ENCODE measurements at places on chromosomes 4 and X.

DNA sequence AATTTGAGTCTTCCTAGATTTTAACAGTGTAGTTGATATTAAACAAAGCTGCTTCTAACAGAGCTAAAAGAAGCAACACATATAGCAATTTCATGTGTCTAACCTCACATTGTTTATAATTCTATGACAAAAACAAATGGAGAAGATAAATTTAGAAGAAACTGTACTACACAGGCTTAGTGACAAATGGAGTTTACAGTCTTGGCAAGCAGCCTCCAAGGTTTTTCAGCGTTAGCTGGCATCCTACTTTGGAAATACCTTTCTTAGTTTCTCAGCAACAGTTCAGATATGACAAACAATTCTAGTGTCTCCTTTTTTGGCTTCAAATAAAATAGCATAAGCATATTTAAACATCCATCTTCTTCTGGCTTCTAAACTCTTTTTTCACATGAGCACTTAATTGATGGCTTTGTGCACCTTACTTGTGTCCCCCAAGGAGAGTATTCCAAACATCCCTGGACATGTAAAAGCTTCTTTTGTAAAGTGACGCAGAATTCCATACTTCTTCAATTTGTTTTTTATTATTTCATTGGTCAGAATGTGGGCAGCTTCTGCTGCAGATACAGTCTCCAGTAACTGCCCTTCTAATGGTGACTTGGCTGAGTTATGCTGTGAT, 249.8 kb downstream of the ANTXR2 start:
- DNase-seq = no peak

- DNase-seq = no peak
Observed at GRCh38 chrX:50913520-50913919, 3.0 kb downstream of the BMP15 start.

- DNase-seq = no peak
Observed at GRCh38 chrX:110003167-110004156, 548 bp downstream of the TMEM164 start.

GRCh38 chr4:42855779-42856178, 36.7 kb upstream of the GRXCR1 start:
- DNase-seq = no peak

DNA sequence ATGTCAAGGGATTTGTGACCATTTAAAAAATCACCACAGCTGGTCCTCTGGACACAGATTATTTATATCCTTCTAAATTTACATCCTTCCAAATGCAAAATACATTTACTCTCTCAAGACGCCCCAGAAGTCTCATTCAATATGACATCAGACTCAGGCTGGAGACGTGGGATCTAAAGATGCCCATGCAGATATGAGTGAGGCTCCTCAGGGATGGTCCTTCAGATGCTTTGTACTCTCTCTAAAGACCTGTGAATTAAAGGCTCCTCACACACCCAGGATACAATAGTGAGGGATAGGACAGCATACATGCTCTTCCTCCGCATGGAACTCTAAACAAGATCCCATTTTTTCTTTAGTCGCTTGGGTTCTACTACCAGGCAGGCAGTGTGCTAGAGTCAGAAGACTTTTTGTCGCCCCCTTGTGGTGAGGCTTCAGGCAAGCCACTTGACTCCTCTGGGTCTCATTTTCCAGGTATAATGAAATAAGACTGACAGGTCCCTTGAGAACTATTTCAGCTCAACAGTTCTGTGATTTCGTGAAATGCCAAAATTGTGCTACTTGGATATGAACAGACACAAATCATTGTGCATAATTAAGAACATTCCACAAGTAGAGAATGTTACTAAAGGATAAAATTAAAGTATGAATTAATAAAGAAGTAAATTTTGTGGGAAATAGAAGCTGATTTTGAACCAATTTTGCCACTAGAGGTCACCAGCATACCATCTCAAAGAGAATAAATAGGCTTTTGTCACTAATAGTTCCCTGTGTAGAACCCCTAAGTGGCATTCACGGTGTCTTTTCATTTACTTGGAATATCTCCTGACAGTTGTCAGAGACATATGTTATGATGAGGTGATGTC, 13.7 kb upstream of the SCOC start:
- DNase-seq = no peak

GRCh38 chr4:2948895-2949781, 14.1 kb downstream of the NOP14 start:
- no peak for DNase-seq

All from GM18507 (cell line).